ENCODE measurements at places on chromosomes 6 and 20. TPM values are rescaled to one million over a fixed set of nuclear protein-coding genes. Genes with fewer than 3 reads are reported as not detected.

Gene TAGAP
- 8.0 TPM for total RNA-seq

Gene OPN5
- total RNA-seq = not detected

Gene KCNG1
- total RNA-seq = 3.5 TPM

Gene CD93
- total RNA-seq = 81.0 TPM

Gene HLA-DMA
- total RNA-seq = 70.1 TPM

GRCh38 chr6:20331042-20331441 lies 70.6 kb upstream of the E2F3 start:
- no peak for DNase-seq

- DNase-seq = no peak
Observed at GRCh38 chr6:123091091-123091895, 95.3 kb downstream of the CLVS2 start.

GRCh38 chr6:43331891-43332290 lies 23.3 kb upstream of the CRIP3 start:
- no peak for DNase-seq

DNA sequence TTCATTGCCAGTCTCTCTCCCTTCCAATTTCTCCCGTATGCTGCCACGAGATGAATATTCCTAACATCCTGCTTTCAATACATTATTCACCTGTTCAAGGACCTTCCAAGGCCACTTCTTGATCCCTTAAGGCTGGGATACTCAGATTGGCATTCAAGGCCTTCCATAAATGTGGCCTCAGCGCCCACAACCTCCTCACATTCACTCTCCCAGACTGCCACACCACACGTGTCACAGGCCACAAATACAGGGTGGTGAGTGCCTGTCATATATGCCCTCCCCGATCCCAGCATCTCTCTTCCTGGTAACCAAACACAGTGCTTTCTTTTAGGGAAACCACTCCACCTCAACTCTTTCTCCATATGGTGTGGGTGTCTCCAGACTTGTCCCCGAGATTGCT lies 55.5 kb downstream of the TTI1 start:
- DNase-seq = no peak

GRCh38 chr6:125995972-125996580 lies 9.7 kb downstream of the TRMT11 start:
- DNase-seq = peak; percentile 77

DNA sequence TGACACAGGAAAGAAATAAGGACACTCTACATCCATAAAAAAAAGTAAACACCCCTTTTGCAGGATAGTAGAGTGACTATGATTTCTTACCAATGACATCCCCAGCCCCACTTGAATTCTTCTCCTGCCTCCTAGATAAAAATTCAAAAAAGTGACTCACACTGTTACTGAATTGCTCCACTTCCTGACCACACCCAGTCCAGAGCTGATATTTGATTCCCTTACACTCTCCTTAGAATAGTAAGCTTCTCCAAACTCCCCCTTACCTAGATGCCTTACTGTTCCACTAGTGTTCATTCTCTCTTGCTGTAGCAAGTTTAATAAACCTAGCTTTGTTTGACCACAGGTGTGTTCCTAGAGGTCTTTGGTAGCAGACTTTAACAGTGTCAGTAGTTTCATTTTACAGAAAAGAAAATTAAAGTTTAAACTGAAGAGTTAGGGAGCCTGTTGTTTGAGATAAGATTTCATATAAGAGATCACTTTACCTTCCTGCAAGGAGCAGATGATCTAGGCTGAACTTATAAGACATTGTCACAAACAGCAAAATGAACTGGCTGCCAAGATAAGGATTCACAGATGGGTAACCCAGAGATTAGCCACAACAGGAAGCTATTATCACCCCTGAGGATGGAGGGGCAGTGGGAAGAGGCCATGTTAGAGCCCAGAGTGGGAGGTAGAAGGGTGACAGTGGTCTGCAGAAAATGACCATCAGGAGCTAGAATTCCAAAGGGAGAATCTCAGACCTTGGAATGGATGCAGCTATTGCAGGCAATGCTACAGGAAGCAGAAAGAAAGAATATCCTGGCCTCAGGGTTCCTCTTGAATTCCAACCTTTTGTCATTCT lies 28.4 kb upstream of the BTN3A2 start:
- no peak for DNase-seq
